GM23248 (cell line): ENCODE measurements at places on chromosomes 3 and 15.

GRCh38 chr15:67161412-67161811, 93.0 kb downstream of the AAGAB start:
- DNase-seq = no peak

DNA sequence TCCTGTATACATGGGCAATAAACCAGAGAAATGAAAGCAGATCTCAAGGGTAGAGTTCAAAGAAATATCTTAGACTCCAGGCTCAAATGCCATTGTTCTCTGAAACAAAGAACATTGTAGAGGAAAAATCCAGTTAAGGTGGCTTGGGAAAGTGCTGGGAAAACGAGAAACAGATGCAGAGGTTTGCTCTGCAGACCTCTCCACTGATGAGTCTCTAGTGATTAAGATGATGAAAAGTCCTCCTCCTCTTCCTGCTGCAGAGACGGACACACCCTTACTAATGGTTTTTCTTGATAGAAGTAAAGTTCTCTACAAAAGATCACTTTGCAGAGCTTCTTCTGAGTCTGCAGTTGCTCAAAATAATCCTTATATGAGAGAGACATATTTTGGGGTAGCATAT, 264.7 kb downstream of the GABRG3 start:
- DNase-seq = peak; percentile 40

GRCh38 chr3:104298662-104299061, 1068.0 kb upstream of the ALCAM start:
- DNase-seq = no peak

DNA sequence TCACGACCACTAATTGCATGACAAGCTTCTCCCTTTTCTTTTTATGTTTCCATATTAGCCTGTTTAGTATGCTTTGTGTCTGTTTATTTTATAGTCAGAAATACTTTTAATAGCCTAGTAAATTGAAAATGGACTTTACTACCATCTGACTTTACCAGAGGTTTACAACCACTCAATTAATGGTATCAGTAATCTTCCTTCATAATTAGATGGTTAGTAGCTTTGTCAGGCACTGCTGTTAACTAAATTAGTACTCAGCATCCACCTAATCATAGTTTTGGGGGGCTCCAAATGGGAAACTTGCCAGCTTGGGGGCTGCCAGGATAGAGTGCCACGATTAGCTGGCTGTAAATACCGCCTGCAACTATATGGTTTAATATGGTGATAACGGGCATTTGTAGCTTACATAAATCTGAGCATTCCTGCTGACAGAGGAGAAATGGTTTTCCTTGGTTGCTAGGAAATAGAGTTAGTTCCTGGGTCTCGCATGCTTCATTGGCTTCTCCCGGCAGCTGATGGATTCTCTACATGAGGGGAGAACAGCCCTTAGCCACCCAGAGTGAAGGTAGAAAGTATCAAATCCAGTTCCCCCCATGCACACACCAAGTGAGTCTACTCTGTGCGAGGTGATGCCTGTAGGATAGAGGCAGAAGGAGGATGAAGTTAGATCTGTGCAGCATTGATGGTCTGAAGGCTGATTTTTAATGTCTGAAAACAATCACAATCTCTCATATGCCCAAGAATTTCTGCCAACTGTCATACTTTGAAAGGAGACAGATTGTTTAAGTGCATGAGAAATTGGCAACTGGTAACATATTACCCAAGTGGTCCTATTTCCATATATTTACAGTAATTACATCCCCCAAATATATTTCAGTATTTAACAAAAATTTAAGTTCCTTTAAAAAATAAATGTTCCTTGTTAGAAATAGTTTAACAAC, 326.6 kb upstream of the PROK2 start:
- no peak for DNase-seq

GRCh38 chr15:89132611-89133507, 44.6 kb downstream of the ABHD2 start:
- DNase-seq = no peak

- DNase-seq = no peak
These were observed 194.5 kb downstream of the RBMS3 start for GRCh38 chr3:29475305-29475840.
